CD4-positive, alpha-beta T cell treated with Interferon alpha-2 for 1 hour (primary cell): ENCODE measurements at places on chromosomes 4 and X.

- DNase-seq = no peak
Measured at GRCh38 chrX:70480660-70481018, 36.0 kb downstream of the DLG3 start.

- no peak for DNase-seq
Measured at GRCh38 chrX:17501746-17502145, 126.7 kb downstream of the NHS start.

GRCh38 chr4:172985552-172985951 is 183.1 kb upstream of the GALNT7 start:
- no peak for DNase-seq

DNA sequence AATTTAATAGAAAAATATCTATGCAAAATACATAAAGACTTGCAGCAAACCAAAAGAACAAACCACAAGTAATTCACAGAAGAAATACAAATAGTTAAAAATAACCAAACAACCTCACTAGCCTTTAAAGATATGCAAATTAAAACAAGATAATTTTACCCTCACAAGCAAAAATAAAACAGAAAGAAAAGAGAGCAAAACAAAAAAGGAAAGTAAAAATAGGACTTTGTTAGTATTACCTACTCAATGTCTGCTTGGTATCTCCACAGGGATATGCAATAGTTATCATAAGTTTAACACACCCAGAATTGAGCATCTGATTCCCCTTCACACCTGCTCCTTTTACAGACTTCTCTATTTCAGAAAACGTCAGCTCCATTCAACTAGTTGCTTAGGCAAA is 737.5 kb upstream of the MAGEB2 start:
- no peak for DNase-seq

DNA sequence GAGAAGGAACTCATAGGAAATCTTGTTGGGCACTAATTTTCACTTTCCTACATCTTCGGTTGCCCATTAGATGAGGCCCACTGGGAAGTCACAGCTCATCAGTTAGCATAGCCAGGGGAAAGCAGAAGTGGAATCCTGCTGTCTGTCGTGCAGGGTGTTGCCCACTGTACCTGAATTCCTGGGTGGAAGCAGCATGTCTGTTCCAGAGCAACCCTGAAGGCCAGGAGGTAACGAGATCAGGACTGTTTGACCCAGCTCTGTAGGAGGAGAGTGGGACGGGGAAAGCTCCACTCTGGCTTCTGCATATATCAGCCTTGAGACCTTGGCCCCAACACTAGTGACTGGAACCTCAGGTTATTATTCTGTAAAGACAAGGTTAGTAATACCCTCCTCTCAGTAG is 296.1 kb downstream of the EVC2 start:
- no peak for DNase-seq

DNA sequence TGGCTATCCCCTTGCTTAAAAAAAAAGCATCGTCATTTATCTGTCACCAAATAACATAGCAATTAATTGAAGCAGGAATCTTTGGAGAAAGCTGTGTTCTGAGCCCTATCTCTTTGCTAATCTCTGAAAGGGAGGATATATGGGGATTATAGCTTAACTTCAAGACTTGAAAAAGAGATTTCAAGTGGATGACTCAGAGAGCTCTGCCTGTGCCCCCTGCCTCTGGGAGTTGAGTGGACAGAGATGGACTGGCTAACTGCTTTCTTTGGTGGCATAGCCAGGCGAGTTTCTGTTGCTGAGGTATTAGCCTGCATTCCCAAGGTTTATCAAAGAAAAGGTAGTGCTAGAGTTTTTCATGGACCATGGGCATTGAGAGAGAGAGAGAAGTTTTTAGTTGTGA is 91.6 kb downstream of the DDIT4L start:
- DNase-seq = no peak

DNA sequence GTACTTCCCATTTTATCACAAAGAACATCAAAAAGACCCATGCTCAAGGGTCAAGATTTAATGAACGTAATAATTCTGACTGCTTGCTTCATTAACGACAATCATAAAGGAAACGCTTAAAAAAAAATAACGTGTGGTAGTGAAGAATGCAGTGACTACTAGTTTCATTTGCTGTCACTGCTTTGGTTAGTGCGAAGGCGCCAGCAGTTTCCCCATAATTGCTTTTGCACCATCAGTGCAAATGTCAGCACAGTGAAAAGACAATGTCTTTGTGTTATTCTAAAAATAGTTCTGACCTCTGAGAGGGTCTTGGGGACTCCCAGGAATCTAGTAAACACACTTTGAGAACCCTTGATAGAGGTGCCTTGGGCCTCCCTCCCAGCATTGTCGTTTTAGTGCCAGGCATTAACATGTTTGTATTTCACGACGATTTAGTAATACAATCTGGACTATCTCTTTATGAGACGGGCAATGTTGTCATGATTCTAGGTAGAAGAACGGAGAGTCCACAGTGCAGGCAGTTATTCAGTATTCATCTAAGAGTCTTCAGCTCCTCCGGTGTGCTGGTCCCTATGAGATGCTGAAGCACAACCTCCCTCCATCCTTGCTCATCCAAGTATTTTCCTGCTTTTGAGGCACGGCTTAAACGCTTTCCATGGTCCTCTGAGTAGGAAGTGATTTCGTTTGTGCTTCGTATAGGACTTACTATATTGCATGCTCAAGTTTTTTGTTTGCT is 71.0 kb downstream of the AFF1 start:
- peak; percentile 67 for DNase-seq

- no peak for DNase-seq
Measured at GRCh38 chrX:77118686-77119085, 328.5 kb upstream of the FGF16 start.

- DNase-seq = no peak
Measured at GRCh38 chrX:153831429-153832150, 1.2 kb upstream of the PDZD4 start.

- no peak for DNase-seq
Measured at GRCh38 chrX:79036157-79036880, 91.1 kb downstream of the P2RY10 start.

DNA sequence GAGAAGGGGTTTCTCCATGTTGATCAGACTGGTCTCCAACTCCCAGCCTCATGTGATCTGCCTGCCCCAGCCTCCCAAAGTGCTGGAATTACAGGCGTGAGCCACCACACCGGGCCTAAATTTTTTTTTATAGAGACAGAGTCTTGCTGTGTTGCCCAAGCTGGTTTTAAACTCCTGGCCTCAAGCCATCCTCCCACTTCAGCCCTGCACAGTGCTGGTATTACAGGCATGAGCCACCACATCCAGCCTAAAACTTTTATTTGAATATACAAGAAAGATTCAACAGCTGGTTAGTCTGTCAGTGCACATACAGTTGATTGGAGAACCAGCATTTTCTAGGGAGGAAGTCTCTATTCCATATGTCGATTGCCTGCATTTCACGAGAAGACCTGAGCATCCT is 91.2 kb downstream of the LRP2BP start:
- DNase-seq = no peak

DNA sequence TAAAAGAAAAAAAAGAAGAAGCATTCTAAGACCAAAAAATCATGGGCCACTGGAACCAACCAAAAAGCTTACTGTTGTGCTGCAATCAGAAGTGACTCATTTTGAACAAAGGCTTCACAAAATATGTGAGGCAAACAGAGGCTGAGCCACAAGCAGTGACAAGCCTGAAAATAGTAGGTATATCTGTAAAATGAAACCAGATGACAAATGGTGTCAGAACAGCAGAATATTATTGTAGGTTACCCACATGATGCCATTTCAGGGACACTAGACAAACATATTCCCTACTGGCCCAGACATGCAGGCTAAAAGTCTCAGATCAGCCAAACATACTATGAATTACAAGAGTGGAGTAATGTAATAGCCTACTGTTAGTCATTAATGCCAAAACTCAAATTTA is 1301.8 kb upstream of the DIAPH2 start:
- no peak for DNase-seq
